ENCODE measurements at places on chromosomes 12 and 14.

GRCh38 chr12:108312693-108313189 is 26.4 kb downstream of the CMKLR1 start:
- no peak overlapping the region for H3K4me3 ChIP-seq
- no peak for DNase-seq
- H3K4me1 ChIP-seq, result no peaks in the 10 kb centered on the region
- H3K27ac ChIP-seq, result no peak overlapping the region
- H3K27me3 ChIP-seq, result no peaks in the 10 kb centered on the region

DNA sequence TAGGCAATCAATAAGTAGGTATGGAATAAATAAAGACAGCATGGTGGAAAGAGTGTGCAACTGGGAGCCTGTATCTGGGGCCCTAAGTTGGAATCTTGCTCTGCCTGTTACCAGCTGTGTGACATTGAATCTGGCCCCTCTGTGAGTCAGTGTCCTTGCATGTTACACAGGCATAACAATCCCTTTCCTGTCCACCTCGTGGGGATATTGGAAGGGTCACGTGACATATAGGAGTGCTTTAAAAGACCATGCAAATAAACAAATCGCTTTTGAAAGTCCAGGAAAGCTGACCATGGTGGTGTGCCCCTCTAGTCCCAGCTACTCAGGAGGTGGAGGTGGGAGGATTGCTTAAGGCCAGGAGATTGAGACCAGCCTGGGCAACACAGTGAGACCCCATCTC is 51.1 kb upstream of the VRK1 start:
- H3K4me1 ChIP-seq, result peaks cover 18% of the 10 kb centered on the region
- no peaks in the 10 kb centered on the region for H3K36me3 ChIP-seq
- no peak for DNase-seq
- H3K4me3 ChIP-seq, result no peak overlapping the region

DNA sequence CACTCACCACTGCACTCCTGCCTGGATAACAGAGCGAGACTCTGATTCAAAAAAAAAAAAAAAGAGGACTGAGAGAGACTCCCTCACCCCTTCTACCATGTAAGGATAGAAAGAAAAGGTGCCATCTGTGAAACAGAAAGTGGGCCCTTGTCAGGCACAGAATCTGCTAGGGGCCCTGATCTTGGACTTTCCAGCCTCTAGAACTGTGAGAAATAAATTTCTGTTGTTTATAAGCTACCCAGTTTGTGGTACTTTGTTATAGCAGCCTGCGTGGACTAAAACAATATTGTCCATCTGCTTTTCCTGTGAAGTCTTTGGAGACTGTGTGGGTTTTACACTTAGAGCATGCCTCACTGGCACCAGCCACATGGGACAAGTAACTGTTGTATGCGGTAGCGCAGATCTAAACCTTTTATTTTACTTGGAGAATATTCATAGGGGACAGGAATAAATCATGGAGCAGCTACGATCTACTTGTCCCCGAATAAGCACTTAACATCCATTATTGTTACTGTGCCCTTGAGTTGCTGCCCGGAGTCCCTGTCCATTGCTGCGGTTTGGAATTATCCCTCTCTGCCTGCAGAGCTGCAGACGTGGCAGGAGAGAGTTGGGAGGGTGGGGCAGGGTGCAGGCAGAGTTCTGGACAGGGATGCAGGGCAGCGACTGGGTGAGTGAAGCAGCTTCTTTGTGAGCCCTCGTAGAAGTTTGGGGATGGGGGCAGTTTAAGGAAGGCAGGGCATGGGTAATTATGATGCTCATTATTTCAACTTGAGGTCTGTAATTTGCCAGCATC is 52.4 kb upstream of the STON2 start:
- H3K4me3 ChIP-seq, result peak overlapping the region; percentile 21
- H3K27me3 ChIP-seq, result peaks cover 18% of the 10 kb centered on the region
- no peak for DNase-seq

- no peak for DNase-seq
- no peaks in the 10 kb centered on the region for H3K36me3 ChIP-seq
- no peaks in the 10 kb centered on the region for H3K4me1 ChIP-seq
- H3K4me3 ChIP-seq, result no peak overlapping the region
- H3K27me3 ChIP-seq, result peaks cover 67% of the 10 kb centered on the region
- no peak overlapping the region for H3K27ac ChIP-seq
Measured at GRCh38 chr14:23406244-23406643, 1.8 kb downstream of the MYH6 start.

DNA sequence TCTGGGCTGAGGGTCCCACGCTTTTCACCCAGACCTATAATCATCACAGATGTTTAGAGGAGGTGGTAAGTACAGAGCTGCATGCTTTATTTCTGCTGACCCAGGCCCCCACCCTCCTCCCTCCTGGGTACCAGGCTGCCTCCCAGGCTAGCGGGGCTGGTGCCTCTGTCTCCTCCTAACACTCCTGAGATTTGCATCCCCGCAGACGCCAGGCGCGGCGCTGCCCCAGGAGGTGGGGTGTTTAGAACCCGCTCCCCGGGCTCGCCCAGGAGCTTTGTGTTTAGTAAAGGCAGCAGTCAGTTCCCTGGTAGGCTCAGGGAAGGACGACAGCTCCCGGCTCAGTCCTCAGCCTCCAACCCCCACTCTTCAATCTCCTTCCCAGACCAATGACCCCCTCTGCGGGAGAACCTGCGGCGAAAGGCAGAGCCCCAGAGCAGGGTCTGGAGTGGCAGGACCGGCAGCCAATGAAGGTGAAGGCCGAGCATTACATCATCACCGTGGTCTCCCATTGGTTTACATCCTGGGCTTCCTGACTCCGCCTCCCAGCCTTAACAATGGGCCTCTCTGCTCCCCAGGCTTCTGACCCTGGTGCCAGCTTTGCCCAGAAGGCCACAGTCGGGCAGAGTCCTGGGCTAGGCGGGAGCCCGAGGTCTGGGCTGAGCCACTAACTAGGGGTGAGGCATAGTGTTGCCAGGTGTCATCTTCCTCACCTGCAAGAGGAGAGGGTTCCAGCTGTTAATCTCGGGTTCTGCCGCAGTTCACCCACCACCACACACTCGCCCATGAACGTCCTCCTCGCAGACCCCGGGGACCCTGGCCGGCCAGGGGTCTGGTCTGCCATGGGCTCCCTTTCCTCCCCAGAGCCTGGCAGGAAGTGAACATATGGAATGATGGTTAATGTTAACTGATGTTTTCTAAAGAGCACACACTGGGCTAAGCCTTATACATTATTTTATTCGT is 57.5 kb downstream of the CALM1 start:
- H3K4me1 ChIP-seq, result no peaks in the 10 kb centered on the region
- no peaks in the 10 kb centered on the region for H3K36me3 ChIP-seq
- no peak overlapping the region for H3K27ac ChIP-seq

GRCh38 chr12:94405413-94406116 is 54.1 kb downstream of the CEP83 start:
- no peak for DNase-seq
- H3K4me1 ChIP-seq, result peaks cover 19% of the 10 kb centered on the region
- peak overlapping the region; percentile 51 for H3K27ac ChIP-seq
- no peaks in the 10 kb centered on the region for H3K27me3 ChIP-seq
- H3K4me3 ChIP-seq, result peak overlapping the region; percentile 81
- peaks cover 9% of the 10 kb centered on the region for H3K36me3 ChIP-seq

GRCh38 chr12:80924437-80924836 is 13.3 kb downstream of the LIN7A start:
- H3K36me3 ChIP-seq, result no peaks in the 10 kb centered on the region
- DNase-seq, result no peak
- H3K4me3 ChIP-seq, result no peak overlapping the region
- no peak overlapping the region for H3K27ac ChIP-seq
- peaks cover 15% of the 10 kb centered on the region for H3K4me1 ChIP-seq

DNA sequence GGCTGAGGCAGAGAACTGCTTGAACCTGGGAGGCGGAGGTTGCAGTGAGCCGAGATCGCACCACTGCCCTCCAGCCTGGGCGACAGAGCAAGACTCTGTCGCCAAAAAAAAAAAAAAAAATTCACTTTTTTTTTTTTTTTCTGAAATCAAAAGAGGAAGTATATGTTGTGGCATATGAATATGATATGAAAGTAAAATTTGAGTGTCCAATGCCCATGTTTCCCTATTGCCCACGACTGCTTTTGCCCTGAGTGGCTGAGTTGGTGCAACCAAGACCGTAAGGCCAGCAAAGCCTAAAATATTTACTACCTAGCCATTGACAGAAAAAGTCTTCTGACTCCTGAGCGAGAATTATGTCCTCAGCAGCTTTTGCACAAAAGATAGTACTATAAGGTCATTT is 101.7 kb upstream of the PARP11 start:
- H3K4me1 ChIP-seq, result no peaks in the 10 kb centered on the region
- no peak overlapping the region for H3K27ac ChIP-seq
- H3K36me3 ChIP-seq, result no peaks in the 10 kb centered on the region
- DNase-seq, result no peak
- H3K4me3 ChIP-seq, result no peak overlapping the region

- DNase-seq, result peak; percentile 89
- peak overlapping the region; percentile 97 for H3K27ac ChIP-seq
- peaks cover 86% of the 10 kb centered on the region for H3K4me1 ChIP-seq
- H3K27me3 ChIP-seq, result peaks cover 2% of the 10 kb centered on the region
Measured at GRCh38 chr12:27549801-27550652, 26.0 kb downstream of the PPFIBP1 start.

GRCh38 chr12:23729359-23729758 is 220.1 kb downstream of the SOX5 start:
- no peaks in the 10 kb centered on the region for H3K36me3 ChIP-seq
- H3K27ac ChIP-seq, result no peak overlapping the region
- H3K27me3 ChIP-seq, result no peaks in the 10 kb centered on the region
- DNase-seq, result no peak

GRCh38 chr12:41709463-41710285 is 435.0 kb downstream of the GXYLT1 start:
- no peak overlapping the region for H3K4me3 ChIP-seq
- H3K27ac ChIP-seq, result no peak overlapping the region
- no peak for DNase-seq
- no peaks in the 10 kb centered on the region for H3K4me1 ChIP-seq
- peaks cover 7% of the 10 kb centered on the region for H3K36me3 ChIP-seq

Data from HFFc6 (cell line).